Urinary bladder (tissue), 4 donors: ENCODE measurements at places on chromosomes 7 and 10. TPM values are rescaled to one million over a fixed set of nuclear protein-coding genes. Genes with fewer than 3 reads are reported as not detected.

The RNF32 gene
- 1.0 TPM for total RNA-seq

The GPR85 gene
- total RNA-seq: 15.3 TPM

The LLCFC1 gene
- total RNA-seq: not detected

The CALHM3 gene
- not detected for total RNA-seq

The ERVW-1 gene
- not detected for total RNA-seq

The ABCB1 gene
- 2.4 TPM for total RNA-seq
